Osteoblast (primary cell): ENCODE measurements at places on chromosomes 1 and 21. TPM values are rescaled to one million over a fixed set of nuclear protein-coding genes. Genes with fewer than 3 reads are reported as not detected.

- H3K4me1 ChIP-seq: no peaks in the 10 kb centered on the region
- no peak overlapping the region for H3K4me3 ChIP-seq
- no peak for DNase-seq
- no peak overlapping the region for H3K27ac ChIP-seq
Observed at GRCh38 chr1:4512636-4513035, 141.8 kb upstream of the AJAP1 start.

The RGS18 gene
- 0.36 and 0.88 TPM in 2 replicates for total RNA-seq

The ORC1 gene
- total RNA-seq: 0.72 and 1.2 TPM in 2 replicates

GRCh38 chr1:203631946-203632345, 5.3 kb downstream of the ATP2B4 start:
- DNase-seq: peak; percentile 23
- no peak overlapping the region for H3K4me3 ChIP-seq
- peaks cover 26% of the 10 kb centered on the region for H3K36me3 ChIP-seq
- H3K27ac ChIP-seq: no peak overlapping the region
- peaks cover 27% of the 10 kb centered on the region for H3K4me1 ChIP-seq
- no peaks in the 10 kb centered on the region for H3K27me3 ChIP-seq

DNA sequence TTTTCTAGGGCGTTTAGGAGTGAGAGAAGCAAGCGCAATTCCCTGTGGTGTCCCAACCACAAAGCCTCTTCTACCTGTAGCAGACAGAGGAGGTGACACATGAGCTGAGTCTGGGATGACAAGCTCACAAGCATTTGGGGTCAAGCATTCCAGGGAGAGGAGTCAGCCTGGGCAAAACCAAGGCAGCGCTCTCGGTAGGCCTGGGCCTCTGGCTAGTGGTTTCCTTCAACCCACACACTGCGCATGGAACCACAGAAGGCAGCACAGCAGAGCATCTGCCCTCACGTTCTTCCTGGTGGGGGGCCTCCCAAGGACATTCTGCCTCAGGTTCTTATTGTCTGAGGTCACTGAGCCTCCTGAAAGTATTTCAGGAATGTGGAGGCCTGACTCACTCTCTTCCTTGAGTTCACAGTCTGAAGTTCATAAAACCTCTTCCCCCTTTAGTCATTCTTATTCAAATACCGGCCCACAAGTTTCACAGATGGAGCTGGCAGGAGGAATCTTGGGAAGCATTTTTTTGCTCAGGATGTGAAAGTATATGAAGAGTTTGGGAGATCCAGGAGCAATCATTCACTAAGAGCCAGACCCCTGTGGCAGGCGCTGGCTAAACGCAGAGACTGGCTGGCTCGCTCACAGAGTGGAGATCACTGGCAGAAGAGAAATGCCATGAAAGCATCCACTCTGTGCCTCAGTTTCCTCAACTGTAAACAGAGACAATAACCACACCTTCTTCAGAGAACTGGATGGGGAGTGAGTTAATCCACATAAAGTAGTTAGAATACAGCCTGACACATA, 26.8 kb downstream of the CCN1 start:
- H3K27me3 ChIP-seq: no peaks in the 10 kb centered on the region
- H3K27ac ChIP-seq: peak overlapping the region; percentile 99
- H3K4me1 ChIP-seq: peaks cover 57% of the 10 kb centered on the region
- peak overlapping the region; percentile 10 for H3K4me3 ChIP-seq
- peak; percentile 93 for DNase-seq
- no peaks in the 10 kb centered on the region for H3K36me3 ChIP-seq

DNA sequence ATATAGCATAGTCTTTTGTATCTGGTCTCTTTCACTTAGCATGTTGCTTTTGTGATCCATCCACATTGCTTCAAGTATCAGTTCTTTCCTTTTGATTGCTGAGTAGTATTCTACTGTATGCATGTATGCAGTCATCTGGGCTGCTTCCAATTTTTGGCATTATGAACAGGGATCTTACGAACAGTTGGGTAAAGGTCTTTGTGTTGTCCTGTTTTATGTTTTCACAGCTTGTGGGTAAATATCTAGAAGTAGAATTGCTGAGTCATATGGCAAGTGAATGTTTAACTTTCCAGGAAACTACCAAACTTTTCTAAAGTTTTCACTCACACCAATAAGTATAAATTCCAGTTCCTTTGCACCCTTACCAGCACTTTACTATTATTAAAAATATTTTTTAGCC, 60.9 kb downstream of the LHX4 start:
- H3K36me3 ChIP-seq: no peaks in the 10 kb centered on the region
- no peak overlapping the region for H3K4me3 ChIP-seq
- H3K27ac ChIP-seq: no peak overlapping the region
- H3K27me3 ChIP-seq: no peaks in the 10 kb centered on the region
- no peak for DNase-seq
- no peaks in the 10 kb centered on the region for H3K4me1 ChIP-seq

DNA sequence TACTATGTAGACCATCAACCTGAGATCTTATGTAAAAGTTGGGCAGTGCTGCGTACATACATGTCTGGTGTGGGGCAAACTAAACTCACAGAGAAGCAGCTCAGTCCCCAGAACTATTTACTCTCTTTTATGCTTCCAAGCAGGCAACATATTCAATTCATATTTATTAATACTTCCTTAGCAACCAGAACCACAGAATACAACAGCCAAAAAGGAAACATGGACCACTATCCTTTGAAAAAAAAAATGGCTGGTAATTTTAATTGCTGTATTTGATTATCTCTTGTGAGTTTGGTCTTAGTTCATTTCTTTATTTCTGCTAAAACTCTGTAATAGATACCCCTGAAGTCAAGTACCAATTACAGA, 1.5 kb upstream of the PPP1R15B start:
- no peak overlapping the region for H3K27ac ChIP-seq
- peaks cover 16% of the 10 kb centered on the region for H3K4me1 ChIP-seq
- H3K36me3 ChIP-seq: no peaks in the 10 kb centered on the region
- no peak for DNase-seq

DNA sequence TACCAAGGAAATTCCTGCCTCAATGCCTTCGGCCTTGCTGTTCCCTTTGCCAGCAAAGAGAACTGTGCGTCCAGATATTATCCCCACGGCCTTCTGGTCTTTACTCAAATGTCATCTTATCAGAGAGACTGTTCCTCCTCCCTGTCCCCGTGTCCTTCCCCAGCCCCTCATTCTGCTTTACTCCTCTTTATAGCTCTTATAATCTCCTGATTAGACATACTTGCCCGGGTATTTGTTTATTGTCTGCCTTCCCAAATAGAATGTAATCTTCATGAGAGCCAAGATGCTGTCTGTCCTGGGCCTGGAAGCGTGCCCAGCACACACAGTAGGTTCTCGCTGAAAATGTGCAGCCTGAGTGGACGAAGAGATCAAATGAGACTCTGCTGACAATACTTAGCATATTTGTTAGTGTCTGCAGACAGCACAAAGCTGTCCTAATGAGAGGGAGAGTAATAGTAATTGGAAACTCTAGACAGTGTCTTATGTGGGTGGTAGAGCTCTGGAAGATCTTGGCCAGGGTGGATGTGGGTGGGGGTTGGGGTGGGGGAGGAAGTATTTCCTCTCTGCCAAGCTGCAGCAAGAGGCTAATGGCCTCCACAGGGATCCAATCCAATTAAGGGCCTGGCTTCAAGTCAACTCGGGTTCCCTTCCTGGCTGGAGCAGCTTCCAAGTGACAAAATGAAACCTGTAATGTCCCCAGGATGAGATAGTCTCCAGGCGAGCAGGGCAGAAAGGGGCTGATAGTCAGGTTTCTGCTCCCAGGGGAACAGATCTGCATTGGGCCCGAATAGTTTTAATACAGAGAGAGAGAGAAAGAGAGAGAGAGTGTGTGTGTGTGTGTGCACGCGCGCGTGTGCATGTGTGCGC, 9.5 kb upstream of the CLIC4 start:
- no peak overlapping the region for H3K4me3 ChIP-seq
- DNase-seq: peak; percentile 46
- peaks cover 14% of the 10 kb centered on the region for H3K4me1 ChIP-seq
- H3K27ac ChIP-seq: no peak overlapping the region

The PDE9A gene
- 0.36 TPM in 1 of 2 replicates, not detected in the other for total RNA-seq

DNA sequence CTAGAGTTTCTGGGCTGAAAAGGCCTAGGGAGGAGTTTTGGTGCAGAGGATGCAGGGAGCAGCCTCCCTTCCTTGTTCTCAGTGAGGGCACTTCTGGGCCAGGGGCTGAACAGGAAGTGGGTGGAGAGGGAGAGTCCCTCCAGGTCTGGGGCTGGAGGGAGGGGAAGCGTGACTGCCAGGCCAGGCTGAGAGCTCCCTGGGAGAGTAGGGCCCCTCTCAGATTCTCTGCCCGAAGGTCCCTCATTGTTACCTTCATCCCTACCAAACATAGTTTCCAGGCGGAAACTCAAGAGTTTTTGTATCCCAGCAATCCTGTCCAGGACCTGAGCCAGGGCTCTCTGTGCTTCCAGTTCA, 36.8 kb downstream of the CITED4 start:
- peaks cover 10% of the 10 kb centered on the region for H3K4me1 ChIP-seq
- no peaks in the 10 kb centered on the region for H3K36me3 ChIP-seq
- peak; percentile 81 for DNase-seq
- no peaks in the 10 kb centered on the region for H3K27me3 ChIP-seq
- H3K4me3 ChIP-seq: no peak overlapping the region
- H3K27ac ChIP-seq: no peak overlapping the region

DNA sequence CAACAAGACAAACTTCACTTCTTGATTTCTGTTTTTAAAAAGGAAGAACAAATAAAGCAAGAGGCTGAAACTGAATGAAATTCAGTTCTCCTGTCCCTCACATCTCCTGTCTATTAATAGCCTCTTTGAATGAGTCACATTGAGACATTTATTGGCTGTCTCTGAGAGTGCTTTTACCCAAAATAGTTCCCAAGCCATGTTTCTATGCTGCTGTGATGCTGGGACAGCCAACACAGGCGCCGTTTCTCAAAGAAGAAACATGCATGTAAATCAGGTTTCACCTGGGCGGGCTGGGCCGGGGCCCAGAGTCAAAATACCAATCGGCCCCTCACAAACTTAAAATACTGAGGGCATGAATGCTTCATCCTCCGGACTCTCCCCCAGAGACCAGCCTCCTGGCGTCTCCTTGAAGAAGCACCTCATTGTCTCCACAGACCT, 105.2 kb downstream of the EDEM3 start:
- H3K36me3 ChIP-seq: no peaks in the 10 kb centered on the region
- no peak overlapping the region for H3K4me3 ChIP-seq
- DNase-seq: peak; percentile 72

The CD244 gene
- total RNA-seq: not detected in 2 replicates

GRCh38 chr1:14506471-14507255, 91.8 kb upstream of the KAZN start:
- H3K27ac ChIP-seq: no peak overlapping the region
- no peaks in the 10 kb centered on the region for H3K36me3 ChIP-seq
- no peak for DNase-seq
- no peak overlapping the region for H3K4me3 ChIP-seq
- H3K27me3 ChIP-seq: peaks cover 5% of the 10 kb centered on the region
- no peaks in the 10 kb centered on the region for H3K4me1 ChIP-seq

The NR1I3 gene
- total RNA-seq: not detected in 2 replicates

- H3K36me3 ChIP-seq: no peaks in the 10 kb centered on the region
- DNase-seq: no peak
- H3K4me3 ChIP-seq: no peak overlapping the region
- H3K27ac ChIP-seq: no peak overlapping the region
- peaks cover 9% of the 10 kb centered on the region for H3K4me1 ChIP-seq
- peaks cover 5% of the 10 kb centered on the region for H3K27me3 ChIP-seq
Observed at GRCh38 chr1:14500041-14500440, 98.4 kb upstream of the KAZN start.

The CYYR1 gene
- under 0.01 TPM in 1 of 2 replicates, not detected in the other for total RNA-seq

DNA sequence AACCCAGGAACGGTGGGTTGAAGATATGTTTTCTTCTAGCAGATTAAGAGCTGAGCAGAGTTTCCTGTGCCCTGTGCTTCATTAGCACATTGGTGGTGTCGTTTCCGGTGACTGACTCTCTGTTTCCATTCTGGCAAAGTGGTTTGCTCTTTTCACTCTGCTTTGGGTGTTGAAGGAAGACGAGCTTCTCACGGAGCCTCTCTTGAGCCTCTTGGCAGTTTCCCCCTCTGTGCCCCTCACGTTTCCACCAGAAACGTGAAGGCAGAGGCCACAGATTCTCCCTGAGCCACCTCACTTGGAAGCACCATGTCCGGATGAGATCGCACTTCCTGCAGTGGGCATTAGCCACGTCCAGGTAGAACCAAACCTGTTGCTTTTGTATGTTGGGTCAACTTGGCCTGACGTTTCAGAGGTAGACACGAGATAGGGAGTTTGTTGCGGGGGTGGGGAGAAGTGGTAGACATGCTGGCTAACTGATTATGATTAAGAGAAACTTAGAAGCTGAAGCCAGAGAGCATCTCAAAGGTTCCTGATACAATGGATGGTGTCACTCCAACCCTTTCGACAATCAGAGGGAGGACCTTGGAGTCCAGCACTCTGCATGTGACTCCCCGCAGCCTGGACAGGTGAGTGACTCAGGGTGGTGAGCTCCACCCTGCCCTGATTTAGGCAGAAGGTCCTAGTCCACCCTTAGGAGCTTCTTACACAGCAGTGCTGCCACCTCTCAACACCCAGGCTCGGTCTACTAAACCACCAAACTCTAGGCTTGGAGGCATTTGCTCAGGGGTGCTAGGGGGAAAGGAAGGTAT, at the start of gene LAX1:
Gene LAX1, plus strand, starts transcription at position 155 of the 809 bp plus-strand sequence. Its CDS starts 383 bp downstream, at position 538.
- no peaks in the 10 kb centered on the region for H3K27me3 ChIP-seq
- H3K27ac ChIP-seq: no peak within 1 kb of the TSS
- no peak for DNase-seq
- H3K4me3 ChIP-seq: no peak within 1 kb of the TSS

The CLDN17 gene
- not detected in 2 replicates for total RNA-seq

- H3K27ac ChIP-seq: no peak overlapping the region
- H3K4me3 ChIP-seq: no peak overlapping the region
- no peaks in the 10 kb centered on the region for H3K4me1 ChIP-seq
- peaks cover 5% of the 10 kb centered on the region for H3K36me3 ChIP-seq
- no peaks in the 10 kb centered on the region for H3K27me3 ChIP-seq
Observed at GRCh38 chr1:54064299-54064698, 10.9 kb downstream of the TCEANC2 start.

DNA sequence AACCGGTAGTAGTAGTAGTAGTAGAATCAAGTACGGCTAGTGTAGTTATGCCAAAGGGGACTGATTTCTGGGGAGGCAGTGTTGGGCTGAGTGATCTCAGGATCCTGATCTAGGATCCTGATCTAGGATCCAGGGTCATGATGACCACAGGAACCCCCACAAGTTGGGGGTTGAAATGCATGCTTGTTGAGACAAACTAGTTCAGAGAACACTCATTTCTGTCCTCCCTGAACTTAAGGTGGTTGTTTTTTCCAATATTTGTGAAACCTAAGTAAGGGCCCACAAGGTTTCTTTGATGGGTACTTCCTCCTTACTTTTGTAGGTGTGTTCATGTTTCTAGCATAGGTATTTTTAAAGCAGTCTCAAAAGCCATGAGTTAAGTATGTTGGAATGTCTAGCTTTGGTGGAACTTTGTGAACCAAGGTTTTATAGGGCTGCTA, 33.9 kb upstream of the PDC start:
- no peak overlapping the region for H3K4me3 ChIP-seq
- H3K36me3 ChIP-seq: no peaks in the 10 kb centered on the region
- H3K4me1 ChIP-seq: peaks cover 27% of the 10 kb centered on the region
- no peak for DNase-seq
- no peaks in the 10 kb centered on the region for H3K27me3 ChIP-seq
